ENCODE measurements at places on chromosomes 2 and 18.
A peak's percentile ranks its signal among the peaks of the same experiment; 100 is the strongest.

DNA sequence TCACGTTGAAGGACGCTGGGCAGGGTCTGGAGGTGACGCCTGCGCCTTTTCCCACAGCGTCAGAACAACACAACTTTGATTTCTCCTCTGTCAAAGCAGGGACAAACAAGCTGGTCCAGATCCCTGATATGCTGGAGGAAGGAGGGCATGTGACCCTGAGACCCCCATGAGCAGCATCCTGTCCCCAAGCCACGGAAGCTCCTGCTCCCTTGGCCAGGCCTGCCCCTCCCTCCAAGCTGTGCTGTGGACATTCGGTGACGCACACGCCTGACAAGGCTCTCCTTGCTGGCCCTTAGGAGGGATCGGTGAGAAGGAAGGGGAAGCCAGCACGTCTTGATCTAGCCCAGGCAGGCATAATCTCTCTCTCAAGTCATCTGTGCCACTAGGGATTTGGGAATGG lies 11.3 kb downstream of the MLPH start:
- no peak for DNase-seq

GRCh38 chr2:207546822-207547221 lies 17.1 kb downstream of the CREB1 start:
- no peak for DNase-seq

DNA sequence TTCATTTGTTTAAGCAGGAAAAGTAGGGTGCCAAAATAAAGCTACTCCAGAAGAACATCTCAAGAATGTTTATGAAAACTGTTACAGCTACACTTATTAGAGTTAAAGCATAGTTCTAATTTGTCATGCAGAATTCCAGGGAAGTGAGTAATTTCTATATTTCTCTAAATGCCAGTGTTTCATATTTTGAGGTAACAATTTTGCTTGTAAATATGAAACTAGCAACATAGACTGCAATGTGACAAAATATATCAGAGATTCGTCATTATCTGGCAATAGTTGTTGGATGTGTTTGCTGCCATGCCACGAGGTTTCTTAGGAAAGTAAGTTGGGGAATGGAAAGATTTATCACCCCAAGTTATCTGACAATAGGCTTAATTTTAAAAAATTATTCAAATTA lies 424.1 kb upstream of the ZEB2 start:
- no peak for DNase-seq

DNA sequence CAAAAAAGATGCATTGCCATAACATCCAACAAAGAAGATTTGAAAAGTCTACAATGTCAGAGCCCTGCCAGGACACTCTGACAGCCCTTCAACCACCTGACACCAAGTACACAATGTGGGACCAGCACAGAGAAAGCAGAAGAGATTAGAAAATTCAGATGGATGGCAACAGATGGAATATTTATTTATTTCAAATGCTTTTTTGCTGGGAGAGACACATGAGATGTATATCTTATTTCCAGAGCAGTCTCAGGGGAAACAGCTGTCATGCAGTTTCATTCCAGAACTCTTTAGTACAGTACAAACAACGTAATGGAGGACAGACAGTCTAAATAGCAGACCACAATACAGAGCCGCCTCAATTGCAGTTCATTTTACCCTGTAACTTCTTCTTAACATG lies 110.1 kb downstream of the MAIP1 start:
- no peak for DNase-seq

- no peak for DNase-seq
Measured at GRCh38 chr2:226306969-226307368, 492.7 kb downstream of the IRS1 start.

GRCh38 chr2:215277944-215278343 lies 33.9 kb upstream of the ATIC start:
- DNase-seq, result no peak

DNA sequence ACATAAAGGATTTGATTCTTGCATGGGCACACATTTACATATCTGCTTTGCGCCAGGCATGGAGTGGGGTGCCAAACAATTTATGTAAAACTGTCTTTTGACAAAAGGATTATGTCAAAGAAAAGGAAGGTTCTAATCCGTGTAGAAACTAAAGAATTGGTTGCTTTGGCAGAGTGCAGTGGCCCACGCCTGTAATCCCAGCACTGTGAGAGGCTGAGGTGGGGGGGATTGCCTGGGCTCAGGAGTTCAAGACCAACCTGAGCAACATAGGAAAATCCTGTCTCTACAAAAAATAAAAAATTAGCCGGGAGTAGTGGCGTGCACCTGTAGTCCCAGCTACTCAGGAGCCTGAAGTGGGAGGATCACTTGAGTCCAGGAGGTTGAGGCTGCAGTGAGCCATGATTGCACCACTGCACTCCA lies 1.1 kb upstream of the MTERF4 start:
- no peak for DNase-seq

DNA sequence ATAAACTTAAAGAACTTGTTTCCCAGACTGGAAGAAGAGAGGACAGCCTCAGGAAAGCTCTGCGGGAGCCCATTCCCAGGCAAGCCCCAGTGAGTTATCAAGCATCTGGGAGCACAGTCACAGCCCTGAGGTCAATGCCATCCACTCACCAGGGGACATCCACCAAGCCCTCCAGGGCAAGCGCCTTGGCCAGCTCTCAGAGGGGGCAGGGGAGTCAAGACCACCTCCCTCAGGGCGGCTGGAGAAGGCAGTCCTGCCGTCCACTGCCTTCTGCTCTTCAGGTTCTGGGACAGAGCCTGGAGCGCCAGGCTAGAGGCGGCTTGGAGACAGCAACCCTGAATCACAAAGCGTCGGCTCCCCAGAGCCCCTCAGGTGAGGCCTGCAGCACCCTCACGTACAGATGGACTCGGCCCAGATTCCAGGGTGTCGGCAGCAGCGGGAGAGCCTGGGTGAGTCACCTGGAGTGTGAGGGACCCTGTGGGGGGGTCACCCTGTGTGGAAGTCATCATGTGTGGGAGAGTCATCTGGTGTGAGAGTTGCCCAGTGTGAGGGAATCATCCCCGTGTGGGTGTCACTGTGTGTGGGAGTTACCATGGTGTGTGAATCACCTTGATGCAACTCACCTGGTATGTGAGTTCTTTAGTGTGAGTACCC lies 100.9 kb upstream of the TEX51 start:
- no peak for DNase-seq

- no peak for DNase-seq
Measured at GRCh38 chr2:185142677-185143076, 544.3 kb downstream of the ZNF804A start.

DNA sequence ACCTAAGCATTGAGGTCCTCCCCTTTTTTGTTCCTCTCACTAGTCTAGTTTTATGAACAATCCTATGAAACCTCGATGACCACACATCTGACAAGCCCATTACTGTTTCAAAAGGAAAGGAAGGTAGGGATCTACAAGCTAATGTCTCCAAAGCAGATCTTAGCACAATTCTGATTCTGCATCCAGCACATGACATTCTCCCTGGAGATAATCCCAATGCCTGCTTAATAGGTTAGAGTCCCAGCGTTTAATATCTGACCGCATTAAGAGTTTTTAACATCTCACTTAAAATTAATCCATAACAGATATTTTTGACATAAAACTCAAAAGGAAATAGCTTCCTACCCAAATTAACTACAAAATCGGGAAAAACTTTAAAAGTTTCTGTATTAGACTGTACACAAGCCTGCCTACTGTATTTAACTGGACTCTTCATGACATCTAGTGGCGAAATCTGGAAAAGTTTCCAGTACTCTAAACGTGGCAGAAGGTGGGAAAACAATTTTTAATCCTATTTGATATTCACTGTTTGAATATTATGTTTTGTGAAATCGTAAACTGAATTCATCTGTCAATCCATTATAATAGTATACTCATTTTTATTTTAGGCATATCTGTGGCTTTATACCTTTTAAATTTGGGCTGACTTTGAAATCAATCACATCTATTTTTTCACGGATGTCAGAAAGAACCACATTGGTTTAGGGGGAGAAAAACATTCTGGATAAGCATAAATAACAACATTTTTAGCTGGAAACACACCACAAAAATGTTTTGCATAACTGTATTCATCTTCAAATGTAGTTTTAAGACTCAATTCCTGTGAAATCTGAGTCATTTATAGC lies 62.4 kb downstream of the TXNL1 start:
- no peak for DNase-seq

- DNase-seq, result no peak
Measured at GRCh38 chr2:188181067-188181838, 110.4 kb upstream of the GULP1 start.

DNA sequence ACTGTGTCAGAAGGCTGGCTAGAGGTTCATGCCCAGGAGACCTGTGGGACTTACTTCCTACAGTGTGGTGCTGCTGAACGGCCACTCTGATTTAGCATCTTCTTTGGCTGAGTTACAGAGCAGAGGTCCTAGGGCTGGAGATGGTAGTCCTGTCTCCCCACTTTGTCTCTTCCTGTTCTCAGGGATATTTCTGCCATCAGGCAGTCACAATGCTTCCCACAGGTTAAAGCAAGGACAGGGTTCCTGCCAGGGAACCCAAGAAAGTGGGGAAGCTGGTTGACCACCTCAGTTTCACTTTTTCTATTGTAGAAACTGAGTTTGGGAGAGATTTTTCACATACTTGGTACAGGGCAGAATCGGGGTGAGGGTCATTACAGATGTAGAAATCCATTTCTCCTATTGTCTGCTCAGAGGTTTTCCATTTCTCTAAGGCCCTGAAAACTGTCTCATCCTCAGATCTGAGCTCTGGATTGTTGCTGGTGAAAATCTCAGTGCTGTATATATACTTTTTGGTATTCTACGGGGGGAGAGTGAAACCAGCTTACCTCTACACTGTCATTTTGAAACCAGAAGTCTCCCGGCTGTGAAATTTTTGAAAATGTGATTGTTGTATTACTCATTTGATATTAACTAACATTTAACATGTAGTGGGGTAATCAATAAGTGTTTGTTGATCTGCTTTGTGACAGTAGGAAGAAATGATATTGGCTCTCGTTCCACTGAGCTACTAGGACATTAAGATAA lies 37.0 kb upstream of the MEP1B start:
- DNase-seq, result no peak

GRCh38 chr2:147082850-147083522 lies 761.8 kb upstream of the ACVR2A start:
- DNase-seq, result peak; percentile 17

DNA sequence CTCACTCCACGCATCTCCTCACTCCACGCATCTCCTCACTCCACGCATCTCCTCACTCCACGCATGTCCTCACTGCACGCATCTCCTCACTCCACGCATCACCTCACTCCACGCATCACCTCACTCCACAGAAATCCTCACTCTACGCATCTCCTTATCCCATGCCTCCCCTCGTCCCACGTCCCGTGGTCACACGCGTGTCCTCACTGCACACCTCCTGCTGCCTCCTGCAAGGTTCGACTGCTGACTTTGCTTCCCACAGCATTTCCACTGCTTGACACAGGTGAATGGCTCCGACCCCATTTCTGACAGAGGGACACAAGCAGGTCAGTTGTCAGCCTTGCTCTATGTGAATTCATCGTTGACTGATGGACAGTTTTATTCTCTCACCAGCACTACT lies 103.0 kb downstream of the USP40 start:
- no peak for DNase-seq

GRCh38 chr2:209663139-209663538 lies 108.5 kb upstream of the UNC80 start:
- no peak for DNase-seq

DNA sequence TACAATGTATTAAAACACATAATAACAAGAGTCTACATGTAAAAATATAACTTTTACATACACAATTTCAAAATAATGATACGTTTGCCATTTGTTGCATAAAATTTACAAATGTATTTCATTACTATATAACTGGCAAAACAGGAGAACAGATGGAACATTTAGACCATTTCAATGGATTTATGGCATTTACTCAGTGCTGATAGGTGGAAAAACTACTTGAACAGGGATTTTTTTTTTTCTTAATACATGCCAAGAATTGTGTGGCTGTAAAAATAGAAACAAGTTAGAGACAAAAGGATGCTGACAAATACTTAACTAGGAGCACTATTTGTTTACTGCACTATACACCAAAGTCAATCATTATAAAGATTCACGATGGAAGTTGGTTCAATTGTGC lies 266.8 kb upstream of the CCDC68 start:
- DNase-seq, result no peak

GRCh38 chr2:100877555-100877954 lies 57.6 kb downstream of the NPAS2 start:
- DNase-seq, result no peak

GRCh38 chr18:22624176-22624575 lies 206.5 kb upstream of the CTAGE1 start:
- DNase-seq, result no peak

- DNase-seq, result no peak
Measured at GRCh38 chr2:897091-897490, 53.6 kb upstream of the SNTG2 start.

GRCh38 chr2:202932425-202933138 lies 20.5 kb downstream of the CARF start:
- no peak for DNase-seq

GRCh38 chr2:63408530-63408929 lies 179.7 kb downstream of the WDPCP start:
- DNase-seq, result no peak

DNA sequence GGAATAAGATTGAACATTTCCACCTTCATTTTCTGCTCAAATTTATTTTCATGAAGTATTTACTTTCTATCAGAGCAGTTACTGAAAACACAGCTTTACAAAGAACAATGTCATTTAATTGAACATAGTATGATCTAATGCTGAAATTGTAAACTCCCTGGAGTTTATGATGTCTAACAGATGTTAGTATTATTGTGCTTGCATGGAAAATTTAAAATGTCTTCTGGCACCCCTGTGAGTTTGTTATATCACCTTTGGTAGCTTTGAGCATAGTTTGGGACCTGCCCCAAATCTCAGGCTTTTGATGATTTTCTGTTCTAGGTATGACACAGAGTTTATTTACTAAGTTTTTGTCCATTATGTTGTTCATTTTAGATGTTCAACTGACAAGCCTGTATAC lies 28.1 kb downstream of the FAM171B start:
- no peak for DNase-seq

GRCh38 chr2:128233790-128234395 lies 84.8 kb downstream of the HS6ST1 start:
- no peak for DNase-seq

DNA sequence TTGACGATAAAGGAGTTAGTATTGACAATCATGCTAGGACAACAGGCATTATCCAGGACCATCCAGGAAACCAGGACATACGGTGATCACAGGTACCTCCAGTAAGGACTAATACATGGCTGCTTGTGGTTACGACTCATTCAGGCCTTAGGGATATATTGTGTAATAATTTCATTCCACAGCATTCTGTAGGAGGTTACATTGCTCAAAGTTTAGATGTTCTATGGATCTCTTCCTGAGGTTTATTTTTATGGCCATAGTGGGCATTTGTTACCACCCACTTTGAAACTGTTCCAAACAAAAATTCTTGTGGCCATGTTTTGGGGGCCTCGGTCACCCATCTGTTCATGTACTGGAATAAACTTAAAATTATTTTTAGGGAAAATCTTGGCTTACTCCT lies 431.6 kb downstream of the METTL4 start:
- DNase-seq, result no peak

GRCh38 chr2:13481201-13481600 lies 764.5 kb downstream of the TRIB2 start:
- DNase-seq, result no peak

GRCh38 chr18:55090564-55091188 lies 131.4 kb upstream of the CCDC68 start:
- no peak for DNase-seq

GRCh38 chr2:131063501-131064283 lies 29.6 kb downstream of the FAM168B start:
- no peak for DNase-seq

- DNase-seq, result no peak
Measured at GRCh38 chr2:44959855-44960254, 18.4 kb downstream of the SIX3 start.

- no peak for DNase-seq
Measured at GRCh38 chr18:2970772-2971659, 41.9 kb downstream of the LPIN2 start.

GRCh38 chr2:201220102-201220570 lies 37.2 kb downstream of the CASP10 start:
- DNase-seq, result no peak
